ENCODE measurements at places on chromosomes 6 and 20.

DNA sequence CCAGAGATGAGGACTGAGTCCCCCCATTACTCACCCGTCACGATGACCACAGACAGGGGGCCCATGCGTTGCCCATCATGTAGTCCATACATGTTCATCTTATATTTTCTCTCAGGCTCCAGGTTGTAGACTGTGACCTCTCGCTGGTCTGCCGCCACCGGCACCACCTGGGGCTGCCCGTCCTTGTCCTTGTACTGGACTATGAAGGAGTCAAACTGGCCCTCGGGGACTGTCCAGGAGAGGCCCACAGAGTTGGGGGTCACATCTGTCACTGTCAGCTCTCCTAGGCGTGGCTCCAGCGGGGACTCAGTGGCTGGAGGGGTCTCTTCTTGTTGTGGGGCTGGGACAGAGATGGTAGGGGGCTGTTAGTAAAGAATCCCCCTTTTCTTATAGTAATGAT is 35.4 kb downstream of the CYP21A2 start:
- DNase-seq = no peak

DNA sequence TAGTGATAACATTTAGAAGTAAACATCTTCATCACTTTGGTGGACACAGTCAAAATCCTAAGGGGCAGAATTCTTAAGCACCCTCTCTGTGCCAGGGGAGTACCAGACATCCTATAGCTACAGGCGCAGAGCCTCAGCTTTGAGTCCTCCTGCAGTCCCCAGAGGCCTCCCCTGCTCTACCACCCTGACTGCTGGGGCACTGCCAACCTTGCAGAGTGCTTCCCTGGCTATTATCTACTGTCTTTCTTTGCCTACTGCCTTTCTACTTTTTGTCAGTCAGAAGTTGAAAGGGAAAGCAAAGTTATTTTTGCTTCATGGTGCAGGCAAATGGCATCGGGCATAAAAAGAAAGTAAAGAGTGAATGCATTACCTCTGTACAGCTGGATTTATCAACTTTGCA is 80.1 kb downstream of the AIG1 start:
- no peak for DNase-seq

- DNase-seq = no peak
Observed at GRCh38 chr6:100339574-100340255, 125.0 kb downstream of the SIM1 start.

DNA sequence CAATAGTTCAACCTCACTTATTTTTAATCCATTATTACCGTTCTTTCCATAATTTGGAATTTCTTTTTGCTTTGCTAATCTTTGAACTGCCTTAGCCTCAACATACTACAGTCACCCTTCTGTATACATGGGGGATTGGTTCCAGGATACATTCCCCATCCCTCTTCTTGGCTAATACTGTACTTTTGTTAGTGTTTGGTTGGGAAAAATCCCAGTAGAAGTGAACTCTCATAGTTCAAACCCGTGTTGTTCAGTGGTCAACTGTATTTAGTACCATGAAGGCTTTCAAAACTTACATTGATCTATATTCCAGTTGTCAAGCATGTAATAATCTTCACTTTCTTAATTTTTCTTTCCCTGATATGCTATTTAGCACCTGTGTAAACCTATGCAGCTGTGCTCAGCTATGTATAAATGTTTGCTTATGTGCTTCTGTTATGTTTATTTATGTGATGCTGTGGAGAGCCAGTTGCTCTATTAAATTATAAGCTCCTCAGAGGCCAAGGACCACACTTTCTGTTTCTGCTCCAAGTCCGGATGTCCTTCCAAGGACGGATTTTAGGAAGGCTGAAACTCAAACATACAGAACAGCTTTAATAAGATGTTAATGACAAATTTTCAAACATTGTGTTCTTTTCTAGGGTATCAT is 33.3 kb upstream of the LAMA4 start:
- DNase-seq = no peak

DNA sequence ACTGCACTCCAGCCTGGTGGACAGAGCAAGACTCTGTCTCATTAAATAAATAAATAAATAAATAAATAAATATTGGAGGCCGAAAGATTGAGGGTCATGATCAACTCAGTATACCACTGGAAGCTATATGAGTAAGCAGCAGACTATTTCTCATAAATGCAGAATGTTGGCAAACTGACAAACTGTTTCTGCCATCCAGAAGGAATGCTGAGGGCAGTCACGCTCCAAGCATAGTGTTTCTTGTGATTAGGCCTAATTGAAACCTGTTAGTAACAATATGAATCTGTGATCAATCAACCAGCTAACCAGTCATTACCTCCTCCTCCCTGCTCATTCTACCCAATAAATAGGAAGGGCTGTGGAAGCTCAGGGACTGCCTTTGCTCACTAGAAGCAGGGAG is 15.2 kb upstream of the KCNK15 start:
- DNase-seq = no peak

- no peak for DNase-seq
Observed at GRCh38 chr6:144548536-144548935, 263.4 kb downstream of the UTRN start.

DNA sequence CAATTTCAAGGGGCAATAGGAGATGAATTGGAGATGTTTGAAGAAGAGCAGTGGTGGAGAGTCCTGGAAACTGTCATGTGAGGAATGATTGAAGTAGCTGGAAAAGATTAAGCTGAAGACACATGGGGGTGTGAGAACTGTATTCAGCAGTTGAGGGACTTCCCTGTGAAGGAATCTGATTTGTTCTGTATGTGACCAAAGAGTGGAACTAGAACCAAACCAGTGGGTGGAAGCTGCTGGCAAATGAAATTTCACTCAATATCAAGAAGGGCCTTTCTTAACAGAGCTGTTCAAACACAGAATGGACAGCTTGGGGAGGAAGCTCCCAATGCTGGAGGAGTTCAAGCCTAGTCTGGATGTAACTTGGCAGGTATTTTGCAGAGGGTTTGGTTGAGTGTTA is 21.3 kb downstream of the SEC23B start:
- no peak for DNase-seq

- no peak for DNase-seq
Observed at GRCh38 chr20:17964073-17964472, 4.5 kb downstream of the SNX5 start.

- no peak for DNase-seq
Observed at GRCh38 chr6:136282906-136283305, 6.7 kb downstream of the BCLAF1 start.

DNA sequence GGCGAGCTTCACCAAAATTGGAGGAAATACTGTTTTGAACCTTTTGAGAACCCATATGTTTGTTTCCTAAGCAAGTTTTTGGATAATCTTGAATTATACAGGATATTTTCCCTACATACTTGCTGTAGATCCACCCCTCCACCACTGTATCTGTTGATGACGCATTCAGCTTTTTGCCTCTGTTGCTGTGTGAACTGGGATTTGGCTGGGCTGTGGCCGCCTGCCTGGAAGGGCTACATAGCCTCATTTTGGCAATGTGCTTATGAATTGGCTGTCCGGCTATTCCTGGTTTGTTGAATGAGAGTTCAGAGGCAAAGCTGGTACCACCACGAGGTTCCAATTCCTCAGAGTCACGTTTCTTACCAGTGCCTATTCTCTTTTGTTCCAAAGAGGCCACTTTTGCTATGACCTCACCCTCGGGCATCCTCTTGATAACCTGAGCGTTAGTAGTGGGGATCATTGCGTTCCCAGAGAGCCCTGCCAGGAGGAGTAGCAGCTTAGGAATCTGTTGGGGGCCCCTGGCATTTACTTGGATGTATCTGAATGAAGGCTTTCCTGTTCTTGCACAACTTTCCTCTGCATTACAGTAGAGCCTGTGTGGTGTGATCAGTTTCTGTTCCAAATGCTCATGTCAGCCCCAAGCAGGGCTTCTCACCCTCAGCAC is 6.4 kb downstream of the FAM83D start:
- DNase-seq = no peak

DNA sequence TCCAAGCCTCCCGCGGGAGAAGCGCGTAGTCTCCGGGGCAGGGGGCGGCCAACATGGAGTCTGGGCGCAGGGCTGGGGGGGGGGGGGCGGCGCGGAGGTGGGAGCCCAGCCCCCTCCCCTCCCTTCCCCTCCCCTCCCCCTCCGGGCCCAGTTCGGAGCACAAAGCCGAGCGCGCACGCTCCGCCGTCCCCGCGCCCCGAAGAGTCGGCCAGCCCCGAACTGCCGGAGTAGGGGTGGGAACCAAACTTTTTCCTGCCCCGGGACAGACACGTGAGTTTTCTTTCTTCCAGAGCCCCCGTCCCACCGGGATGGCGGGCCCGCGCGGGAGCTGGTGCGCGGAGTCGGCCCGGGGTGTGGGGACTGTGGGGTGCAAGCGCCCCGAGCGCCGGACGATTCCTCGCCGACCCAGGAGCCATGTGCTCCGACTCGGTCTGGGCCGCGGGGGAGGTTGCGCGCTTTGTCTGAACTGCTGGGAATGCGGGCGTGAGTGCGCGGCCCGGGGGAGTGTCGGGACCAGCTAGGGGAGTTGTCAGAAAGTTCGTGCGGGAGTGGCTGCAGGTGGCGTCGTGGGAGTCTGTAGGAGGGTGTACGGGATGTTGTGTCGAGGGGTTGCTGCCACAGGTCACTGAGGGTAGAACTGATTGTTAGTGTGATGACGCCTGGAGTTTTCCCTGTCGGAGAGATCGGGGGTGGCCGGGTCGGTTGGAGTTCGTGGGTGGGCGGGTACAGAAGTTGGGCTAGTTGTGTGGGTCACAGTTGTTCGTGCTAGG is 1.2 kb downstream of the TGIF2 start:
- DNase-seq = peak; percentile 64

- DNase-seq = no peak
Observed at GRCh38 chr6:150725795-150726194, 126.1 kb downstream of the PLEKHG1 start.

DNA sequence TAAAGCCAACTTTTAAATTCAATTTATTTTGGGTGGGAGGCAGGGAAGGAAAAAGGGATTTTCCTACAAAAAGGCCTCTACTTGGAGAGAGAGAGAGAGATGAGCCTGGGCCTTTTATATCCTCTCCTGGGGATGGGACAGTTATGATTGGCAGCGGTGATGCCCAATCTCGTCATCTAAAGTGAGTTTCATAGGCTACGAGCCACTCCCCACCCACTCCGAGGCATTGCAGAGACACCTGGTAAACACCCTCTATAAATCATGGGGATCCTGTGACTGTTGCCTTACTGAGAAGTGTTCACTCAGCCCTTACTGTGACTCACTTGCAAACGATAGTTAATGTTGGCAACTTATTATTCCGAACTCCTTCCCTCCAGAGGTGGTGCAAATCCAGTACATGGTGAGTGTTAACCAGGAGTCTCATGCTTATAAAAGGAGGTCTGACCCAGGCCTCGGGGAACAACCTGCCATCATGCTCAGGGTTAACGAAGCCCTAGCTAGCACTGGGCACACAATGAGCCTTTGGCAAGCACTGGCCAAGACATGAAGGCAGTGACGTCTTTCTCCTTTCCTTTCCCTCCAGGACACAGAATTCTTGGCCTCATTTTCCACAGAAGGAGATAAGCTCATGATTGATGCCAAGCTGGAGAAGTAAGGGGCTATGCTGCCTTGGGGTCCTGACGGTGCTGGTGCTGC is 20.5 kb downstream of the BPIFB4 start:
- DNase-seq = no peak

- DNase-seq = no peak
Observed at GRCh38 chr6:12522347-12522746, 194.2 kb upstream of the PHACTR1 start.

- DNase-seq = peak; percentile 92
Observed at GRCh38 chr20:3768342-3769130, 983 bp upstream of the ADISSP start.

DNA sequence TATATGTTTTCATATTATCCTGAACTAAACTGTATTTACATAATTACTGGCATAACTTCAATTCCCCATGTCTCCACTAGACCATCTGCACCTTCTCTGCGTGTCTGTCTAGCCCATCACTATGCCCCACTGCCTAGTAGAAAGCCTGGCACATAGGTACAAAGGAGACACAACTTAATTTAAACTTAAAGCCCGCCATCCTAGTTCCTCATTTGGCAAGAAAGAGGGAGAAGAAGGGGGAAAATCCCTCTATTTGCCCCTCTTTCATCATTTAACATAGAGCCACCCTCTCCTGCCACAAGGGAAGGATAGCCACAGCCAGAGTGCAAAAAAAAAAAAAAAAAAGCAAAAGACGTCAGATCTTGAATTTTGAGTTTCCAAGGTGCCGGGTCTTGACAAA is 1.8 kb downstream of the PKIG start:
- no peak for DNase-seq

- DNase-seq = peak; percentile 67
Observed at GRCh38 chr20:57904314-57905105, 194.7 kb upstream of the PMEPA1 start.

- DNase-seq = no peak
Observed at GRCh38 chr6:111487661-111488060, 4.6 kb upstream of the REV3L start.

- DNase-seq = no peak
Observed at GRCh38 chr6:5162355-5162754, 77.2 kb downstream of the PPP1R3G start.

DNA sequence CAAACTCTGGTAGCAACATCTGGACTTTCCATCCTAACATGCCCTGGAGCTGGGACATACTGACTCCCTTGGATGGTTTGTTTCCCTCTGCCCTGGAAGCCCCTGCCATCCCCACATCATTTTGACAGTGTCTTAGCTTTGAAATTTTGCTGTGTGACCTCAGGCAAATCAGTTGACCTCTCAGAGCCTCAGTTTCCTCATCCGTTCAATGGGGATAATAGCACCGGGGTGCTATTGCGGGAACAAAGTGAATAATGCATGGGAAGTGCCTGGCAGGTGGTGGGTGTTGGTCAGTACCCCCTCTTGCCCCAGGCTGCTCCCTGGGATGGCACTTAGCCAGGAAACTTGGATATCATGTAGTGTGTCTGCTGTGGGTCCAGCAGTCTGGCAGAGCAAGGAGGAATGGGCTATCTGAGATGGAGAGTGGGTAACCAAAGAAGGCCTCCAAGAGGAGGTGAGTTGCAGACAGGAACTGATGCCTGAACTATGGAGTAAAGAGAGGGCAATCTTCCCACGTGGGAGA is 88.6 kb downstream of the MRPL14 start:
- DNase-seq = no peak

DNA sequence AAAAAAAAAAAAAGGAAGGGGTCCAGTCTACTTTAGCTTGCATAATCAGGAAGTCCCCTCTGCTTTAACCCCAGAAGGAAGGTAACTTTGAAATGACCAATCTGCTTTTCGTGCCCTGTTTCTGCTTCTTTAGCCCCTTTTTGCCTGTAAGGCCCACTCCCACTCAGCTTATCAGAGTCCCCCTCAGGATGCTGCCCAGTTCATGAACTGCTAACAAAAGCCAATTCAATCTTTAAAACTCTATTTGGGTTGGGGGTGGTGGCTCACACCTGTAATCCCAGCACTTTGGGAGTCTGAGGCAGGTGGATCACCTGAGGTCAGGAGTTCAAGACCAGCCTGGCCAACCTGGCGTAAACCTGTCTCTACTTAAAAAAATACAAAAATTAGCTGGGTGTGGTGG is 12.3 kb downstream of the GHRH start:
- no peak for DNase-seq

GRCh38 chr6:33290459-33290858 is 1.1 kb downstream of the PFDN6 start:
- peak; percentile 13 for DNase-seq

DNA sequence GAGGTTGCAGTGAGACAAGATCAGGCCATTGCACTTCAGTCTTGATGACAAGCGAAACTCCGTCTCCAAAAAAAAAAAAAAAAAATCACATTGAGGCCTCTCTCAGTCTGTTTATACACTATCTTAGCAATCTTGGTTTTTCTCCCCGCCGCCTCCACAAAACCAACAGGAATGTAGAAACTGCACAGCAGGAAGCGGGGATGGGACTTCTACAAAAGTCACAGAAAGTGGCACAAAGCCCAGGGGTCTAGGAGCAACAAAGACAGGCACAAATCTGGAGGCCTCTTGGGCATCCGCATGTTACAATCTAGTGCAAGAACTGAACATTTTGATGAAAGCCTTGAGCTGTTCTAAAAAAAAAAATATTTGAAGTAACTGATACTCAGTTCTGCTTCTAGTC is 48.6 kb downstream of the KDM1B start:
- no peak for DNase-seq

All from hematopoietic multipotent progenitor cell treated with erythropoietin and hydrocortisone succinate and interleukin-3 and kit ligand, for 4 days (in vitro differentiated cells).